Spleen (tissue), 13 donors: ENCODE measurements at places on chromosomes 12 and 14. TPM values are rescaled to one million over a fixed set of nuclear protein-coding genes. Genes with fewer than 3 reads are reported as not detected.

GRCh38 chr14:68251769-68252100 is 432.2 kb downstream of the RAD51B start:
- H3K4me3 ChIP-seq, result no peak overlapping the region
- H3K36me3 ChIP-seq, result no peaks in the 10 kb centered on the region
- peaks cover 57% of the 10 kb centered on the region for H3K4me1 ChIP-seq
- peak overlapping the region; percentile 83 for H3K27ac ChIP-seq
- no peaks in the 10 kb centered on the region for H3K27me3 ChIP-seq

DNA sequence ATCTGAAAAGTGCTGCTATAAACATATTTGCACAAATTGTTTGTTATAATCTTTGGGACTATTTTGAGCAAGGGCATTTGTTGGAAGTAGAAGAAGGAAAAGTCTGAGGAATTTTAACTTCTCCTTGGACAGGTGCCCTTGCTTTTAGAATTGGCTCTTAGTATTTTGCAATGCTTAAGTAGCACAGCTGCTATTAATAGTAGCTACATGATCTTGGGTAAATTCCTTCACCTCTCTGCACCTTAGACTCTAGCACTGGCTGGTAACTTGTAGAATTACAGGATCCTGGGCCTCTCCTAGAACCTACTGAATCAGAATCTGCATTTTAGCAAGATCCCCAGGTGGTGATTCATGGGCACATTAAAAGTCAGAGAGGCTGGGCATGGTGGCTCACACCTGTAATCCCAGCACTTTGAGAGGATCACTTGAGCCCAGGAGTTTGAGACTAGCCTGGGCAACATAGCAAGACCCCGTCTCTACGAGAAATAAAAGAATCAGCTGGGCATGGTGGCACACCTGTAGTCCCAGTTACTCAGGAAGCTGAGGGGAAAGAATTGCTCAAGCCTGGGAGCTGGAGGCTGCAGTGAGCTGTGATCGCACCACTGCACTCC is 10.8 kb upstream of the TMEM120B start:
- H3K27me3 ChIP-seq, result no peaks in the 10 kb centered on the region
- no peak for DNase-seq
- no peaks in the 10 kb centered on the region for H3K36me3 ChIP-seq
- H3K4me3 ChIP-seq, result no peak overlapping the region
- H3K4me1 ChIP-seq, result no peaks in the 10 kb centered on the region

STAC3 gene
- 3.5 TPM for total RNA-seq

POMT2 gene
- 23.6 TPM for total RNA-seq

ASB2 gene
- 12.7 TPM for total RNA-seq

GRCh38 chr12:54522243-54522642 is 24.7 kb downstream of the NCKAP1L start:
- H3K27ac ChIP-seq, result no peak overlapping the region
- H3K4me3 ChIP-seq, result no peak overlapping the region
- no peak for DNase-seq
- H3K36me3 ChIP-seq, result peaks cover 95% of the 10 kb centered on the region

MSRB3 gene
- total RNA-seq, result 25.0 TPM

DNA sequence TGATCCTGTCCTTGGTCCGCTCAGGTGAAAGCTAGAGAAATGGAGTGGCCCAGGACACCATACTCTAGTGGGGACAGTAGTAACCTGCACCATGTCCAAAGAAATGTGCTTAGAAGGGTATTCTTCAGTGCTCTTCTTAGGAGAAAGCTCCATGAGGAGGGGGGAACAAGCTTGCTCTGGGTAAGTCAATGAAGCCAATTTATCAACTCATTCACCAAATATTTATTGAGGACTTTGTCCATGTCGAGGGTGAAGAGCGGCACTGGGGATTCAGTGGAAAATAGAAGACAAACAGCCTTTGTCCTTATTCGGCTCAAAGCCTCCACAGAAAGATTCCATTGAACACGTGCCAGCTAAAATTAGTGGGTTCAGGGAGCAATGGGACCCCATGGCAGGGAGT is 677.8 kb downstream of the BCL11B start:
- H3K4me3 ChIP-seq, result no peak overlapping the region
- H3K27me3 ChIP-seq, result no peaks in the 10 kb centered on the region
- DNase-seq, result no peak
- H3K4me1 ChIP-seq, result no peaks in the 10 kb centered on the region
